ENCODE measurements at places on chromosomes 11 and 22.

DNA sequence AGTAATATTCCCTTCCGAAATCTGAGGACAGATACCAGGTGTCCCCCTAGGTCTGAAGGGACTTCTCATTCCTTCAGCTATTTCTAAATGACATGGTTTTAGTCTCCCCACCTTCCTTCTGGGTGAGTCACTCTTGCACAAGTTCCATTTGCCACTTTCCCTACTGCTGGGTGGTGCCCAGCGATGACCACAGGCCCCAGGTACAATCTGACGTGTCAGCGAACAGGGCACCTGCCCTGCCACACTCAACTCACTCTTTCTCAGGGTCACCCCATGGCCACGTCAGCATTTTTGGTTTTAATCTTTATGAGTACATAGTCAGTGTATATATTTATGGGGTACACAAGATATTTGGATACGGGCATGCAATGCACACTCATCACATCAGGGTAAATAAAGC lies 17.2 kb downstream of the POU2AF1 start:
- DNase-seq: no peak

- peak; percentile 86 for DNase-seq
Observed at GRCh38 chr11:45859661-45860140, 12.4 kb downstream of the CRY2 start.

DNA sequence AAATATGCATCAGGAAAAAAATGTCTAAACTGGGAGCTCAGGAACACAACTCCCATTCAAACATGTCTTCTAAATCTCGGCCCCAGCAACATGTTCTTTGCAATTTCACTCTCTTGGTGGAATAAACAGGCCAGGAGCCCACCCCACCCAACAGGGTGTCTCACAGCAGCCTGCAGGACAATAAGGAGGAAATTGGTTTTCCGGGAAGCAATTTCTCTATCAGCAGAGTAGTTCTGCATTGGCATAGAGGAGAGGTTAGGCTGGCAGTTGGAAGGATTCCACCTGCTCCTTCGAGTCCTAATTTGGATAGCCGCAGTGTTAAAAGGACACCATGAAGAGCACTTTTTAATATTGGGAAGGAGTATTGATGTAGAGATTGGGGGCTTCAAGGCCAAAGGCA lies 55.9 kb upstream of the BARX2 start:
- DNase-seq: no peak

DNA sequence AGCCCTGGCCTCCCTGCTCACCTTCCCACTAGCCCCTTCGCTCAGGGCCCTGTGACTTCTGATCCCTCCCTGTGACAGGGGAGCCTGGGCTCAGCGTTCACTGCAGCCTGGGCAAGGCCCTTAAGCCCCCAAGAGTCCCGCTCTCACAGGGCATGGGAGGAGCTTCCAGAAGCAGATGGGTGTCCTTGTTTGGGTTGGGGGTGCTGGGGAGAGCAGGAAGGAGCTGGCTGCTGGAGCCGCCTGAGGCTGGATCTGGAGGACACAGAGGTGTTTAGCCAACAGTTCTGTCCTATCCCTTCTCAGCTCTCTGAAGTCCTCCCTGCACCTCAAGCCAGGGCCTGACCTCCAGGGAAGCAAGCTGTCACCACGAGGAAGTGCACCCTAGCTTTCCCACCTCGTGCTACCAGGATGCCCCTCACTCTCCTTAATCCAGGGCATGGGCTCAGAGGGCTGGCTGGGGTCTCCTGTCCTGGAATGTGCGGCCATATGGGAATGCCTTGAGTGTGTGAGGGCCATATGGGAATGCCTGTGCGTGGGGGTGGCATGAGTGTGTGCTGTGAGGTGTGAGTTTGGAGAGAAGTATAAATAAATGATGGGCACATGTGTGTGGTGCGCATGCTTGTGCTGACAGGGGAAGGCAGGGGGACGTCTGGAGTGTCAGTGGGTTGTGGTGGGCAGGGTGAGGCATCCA lies 25.0 kb upstream of the TUB start:
- no peak for DNase-seq

DNA sequence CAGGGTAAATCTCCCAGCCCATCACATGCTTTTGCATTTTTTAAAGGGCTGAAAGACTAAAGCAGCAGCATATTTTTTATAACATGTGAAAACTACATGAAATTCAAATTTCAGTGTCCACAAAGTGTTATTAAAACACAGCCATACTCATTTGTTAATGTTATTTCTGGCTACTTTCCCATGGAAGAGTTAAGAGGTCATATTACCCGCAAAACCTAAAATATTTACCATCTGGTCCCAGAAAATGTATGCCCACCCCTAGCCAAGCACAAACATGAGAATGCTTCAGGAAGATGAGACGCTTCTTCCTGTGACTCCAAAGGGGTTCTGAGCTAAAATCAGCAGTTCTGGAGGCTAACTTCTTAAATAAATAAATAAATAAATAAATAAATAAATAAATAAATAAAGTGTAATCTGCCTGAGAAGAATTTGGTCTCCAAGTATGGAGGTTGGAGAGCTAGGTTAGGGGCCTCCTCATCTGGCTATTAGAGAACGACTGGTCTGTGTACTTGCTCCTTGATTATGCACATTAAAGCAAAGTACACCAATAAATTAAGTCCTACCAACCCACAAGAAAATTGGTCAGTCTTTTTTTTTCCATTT lies 9.7 kb downstream of the IMMP1L start:
- DNase-seq: no peak

GRCh38 chr22:24140357-24140756 lies 40.9 kb upstream of the SUSD2 start:
- DNase-seq: peak; percentile 36

DNA sequence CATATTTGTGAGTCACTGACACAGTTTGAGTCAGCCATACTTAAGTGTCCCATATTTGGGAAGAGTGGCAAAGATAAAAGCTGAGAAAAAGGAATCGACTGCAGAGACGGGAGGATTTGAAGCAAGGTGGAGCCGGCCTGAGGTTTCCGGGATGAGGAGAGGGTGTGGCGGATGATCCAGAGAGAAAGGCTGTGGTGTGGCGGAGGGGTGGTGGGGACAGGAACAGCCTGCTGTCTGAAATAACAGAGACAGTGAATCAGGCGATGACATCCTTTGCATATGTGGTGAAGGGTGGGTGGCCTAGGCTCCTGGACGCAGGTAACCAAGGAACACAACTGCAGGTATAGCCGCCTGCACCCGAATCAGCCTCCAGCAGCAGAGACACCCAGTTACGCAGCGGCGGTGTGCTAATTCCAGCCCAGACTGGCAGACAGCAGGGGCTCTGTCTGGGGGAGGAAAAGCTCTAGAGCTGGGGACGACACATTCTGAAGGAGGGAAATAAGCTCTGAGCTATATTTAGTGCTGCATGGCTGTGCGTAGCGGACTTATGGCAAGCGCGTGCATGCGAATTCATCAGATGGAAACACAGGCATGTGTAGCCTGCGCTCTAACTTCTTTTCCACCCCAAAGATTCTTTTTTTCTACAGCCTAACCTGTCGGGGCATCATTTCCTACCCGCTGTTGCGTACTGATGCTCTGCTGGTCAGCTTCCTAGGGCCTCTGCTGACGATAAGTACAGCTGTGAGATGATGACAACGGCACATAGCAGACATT lies 62.7 kb upstream of the BARX2 start:
- no peak for DNase-seq
